HS-5 (cell line): ENCODE measurements at places on chromosomes 12 and 14.

- peak; percentile 69 for DNase-seq
These were observed 12.5 kb downstream of the PRDM4 start for GRCh38 chr12:107748472-107748871.

DNA sequence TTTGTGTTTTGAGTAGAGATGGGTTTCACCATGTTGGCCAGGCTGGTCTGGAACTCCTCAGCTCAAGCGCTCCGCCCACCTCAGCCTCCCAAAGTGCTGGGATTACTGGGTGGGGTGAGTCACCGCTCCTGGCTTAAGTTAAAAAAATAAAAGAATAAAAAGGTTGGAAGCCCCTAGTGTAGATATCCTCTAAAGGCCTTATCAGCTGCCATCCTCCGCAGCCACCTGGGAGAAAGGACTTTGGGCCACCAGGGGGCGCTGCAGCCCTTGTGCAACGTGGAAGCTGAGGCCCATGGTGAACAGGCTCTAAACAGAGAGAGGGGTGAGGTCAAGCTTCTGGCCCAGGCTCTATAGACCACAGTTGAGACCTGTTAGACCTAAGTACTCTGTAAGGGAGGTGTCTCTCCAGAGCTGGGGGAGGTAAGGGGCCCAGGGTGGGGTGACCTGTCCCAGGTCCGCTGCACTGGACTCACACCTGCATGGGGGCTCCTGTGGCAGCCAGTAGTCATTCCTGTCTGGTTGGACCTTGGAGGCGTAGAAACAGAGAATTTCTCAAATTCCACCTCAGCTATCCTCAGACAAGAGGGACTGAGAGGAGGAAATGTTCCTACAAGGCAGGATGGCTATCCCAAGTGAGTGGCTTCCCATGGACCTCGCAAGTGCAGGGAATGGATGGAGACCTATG is 14.0 kb upstream of the RACGAP1 start:
- no peak for DNase-seq

DNA sequence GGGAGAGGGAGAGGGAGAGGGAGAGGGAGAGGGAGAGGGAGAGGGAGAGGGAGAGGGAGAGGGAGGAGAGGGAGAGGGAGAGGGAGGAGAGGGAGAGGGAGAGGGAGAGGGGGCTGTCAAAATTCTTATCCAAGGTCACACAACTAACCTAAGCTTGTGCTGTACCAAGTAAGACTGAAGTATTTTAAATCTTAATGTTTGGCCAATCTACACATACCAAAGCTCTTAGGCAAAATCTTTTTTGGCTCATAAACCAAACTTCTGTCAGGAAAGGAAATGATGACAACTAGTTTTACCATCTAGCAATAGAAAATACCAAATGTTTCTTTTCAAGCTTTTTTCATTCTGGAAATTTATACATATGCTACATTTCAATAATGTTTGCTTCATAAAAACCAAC is 33.8 kb downstream of the CCDC38 start:
- peak; percentile 62 for DNase-seq

GRCh38 chr12:132672116-132672515 is 15.0 kb downstream of the POLE start:
- DNase-seq, result no peak

- DNase-seq, result no peak
These were observed 87.8 kb downstream of the SPPL3 start for GRCh38 chr12:120816363-120816762.

DNA sequence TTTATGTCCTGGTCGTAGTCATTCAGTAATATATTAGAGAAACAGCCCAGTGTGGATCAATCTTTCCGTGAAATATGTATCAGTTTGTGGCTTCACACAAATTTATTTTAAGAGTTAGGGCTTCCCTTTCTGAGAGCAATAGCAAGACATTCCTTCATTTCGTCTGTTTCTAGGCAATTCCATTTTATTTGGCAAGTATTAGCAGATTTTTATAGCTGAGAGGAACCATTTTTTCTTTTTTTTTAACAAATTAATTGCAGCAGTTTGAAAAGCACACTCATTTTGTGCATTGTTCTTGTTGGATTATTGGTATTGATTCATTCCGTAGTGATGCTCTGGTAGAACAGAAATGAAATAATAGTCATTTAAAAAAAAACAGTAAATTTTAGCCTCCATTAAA is 132.9 kb downstream of the SRGAP1 start:
- DNase-seq, result no peak

- DNase-seq, result no peak
These were observed 41.9 kb downstream of the JDP2 start for GRCh38 chr14:75469606-75470237.

- DNase-seq, result peak; percentile 80
These were observed 6.0 kb upstream of the IL22 start for GRCh38 chr12:68259318-68259940.

GRCh38 chr14:77122526-77123125 is 19.0 kb downstream of the ZDHHC22 start:
- DNase-seq, result no peak

- no peak for DNase-seq
These were observed 34.5 kb downstream of the ELK3 start for GRCh38 chr12:96228566-96229248.
